T-helper 2 cell (primary cell): ENCODE measurements at places on chromosomes 2 and 18.
A peak's percentile ranks its signal among the peaks of the same experiment; 100 is the strongest.

DNA sequence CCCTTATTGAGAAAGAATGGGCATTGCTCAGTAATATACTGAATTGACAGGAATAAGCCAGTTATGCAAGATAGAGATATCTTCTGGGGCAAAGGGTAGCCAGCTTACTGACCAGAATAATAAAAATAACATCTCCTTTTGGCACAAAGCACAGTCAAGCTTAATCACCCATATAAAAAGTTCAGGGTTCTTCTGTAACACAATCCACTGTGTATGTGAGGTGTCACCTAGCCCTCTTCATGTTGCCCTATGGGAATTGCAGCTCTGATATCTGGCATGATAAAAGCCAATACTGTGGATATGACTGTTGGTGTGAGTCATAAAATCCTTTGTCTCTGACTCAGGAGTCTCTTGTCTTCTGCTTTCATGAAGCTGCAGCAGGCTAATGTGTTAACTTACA lies 90.8 kb downstream of the DSEL start:
- DNase-seq: no peak

DNA sequence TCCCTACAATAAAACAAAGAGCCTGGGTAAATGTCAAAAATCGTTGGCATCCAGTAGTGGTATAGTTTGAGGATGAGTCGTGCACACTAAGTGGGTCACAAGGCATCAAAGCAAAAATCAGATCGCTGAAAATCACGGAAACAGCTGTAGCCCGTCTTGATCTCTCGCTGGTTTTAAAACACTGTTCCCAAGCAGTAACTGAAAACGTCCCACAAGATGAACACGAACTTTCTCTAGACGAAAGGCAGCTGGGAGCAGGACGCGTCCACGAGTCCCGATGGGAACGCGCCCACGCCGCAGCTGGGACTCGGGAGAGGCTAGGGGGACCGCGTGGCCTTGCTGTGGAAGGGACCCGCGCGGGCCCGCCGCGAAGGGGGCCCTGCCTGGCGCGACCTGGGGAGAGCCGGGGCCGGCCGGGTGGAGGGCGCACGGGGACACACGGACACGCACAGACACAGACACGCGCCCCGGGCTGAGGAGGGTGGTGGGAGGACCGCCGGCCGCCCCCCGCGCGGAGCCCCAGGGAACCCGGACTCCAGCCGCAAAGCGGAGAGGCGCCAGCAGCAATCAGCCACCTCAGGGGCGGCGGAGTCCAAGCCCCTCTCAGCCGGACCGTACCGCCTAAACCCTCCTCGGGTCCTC lies 651 bp downstream of the STK17B start:
- peak; percentile 23 for DNase-seq

- peak; percentile 7 for DNase-seq
Observed at GRCh38 chr2:132009874-132010521, 151.8 kb downstream of the ANKRD30BL start.

- peak; percentile 9 for DNase-seq
Observed at GRCh38 chr2:97011977-97012569, 25.7 kb upstream of the FAM178B start.

DNA sequence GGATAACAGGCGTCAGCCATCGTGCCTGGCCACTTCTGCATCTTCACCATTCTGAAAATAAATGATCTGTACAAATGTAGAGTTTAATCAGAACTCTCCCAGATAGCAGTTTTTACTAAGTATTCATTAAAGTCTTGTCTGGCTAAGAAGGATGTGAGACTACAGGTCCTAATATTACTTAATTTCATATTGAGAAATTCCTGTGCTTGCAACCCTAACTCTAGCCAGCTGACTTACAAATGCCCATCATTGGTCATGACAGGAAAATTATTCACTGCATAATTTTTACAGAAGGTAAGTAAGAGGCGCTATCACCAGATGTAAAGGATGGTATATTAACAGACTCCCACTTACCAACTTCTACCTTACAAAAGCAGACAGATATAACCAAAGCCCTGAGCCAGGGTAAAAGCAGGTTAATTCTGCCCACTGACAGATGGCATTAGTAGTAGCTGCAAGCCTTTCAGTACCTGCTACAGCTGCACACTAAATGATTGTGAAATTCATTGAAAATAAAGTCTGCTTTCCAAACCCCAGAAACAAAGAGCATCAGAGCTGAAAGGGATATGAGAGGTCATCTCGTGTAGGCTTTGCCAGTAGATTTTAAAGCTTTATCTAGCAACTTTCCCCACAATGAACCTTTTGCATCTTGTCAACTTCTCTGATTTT lies 271.3 kb upstream of the STON1 start:
- no peak for DNase-seq
